Activated CD4-positive, alpha-beta T cell treated with anti-CD3 and anti-CD28 coated beads, Interleukin-2, amount 50 U/mL, for 1 hour (primary cell): ENCODE measurements at places on chromosomes 3 and 15.

DNA sequence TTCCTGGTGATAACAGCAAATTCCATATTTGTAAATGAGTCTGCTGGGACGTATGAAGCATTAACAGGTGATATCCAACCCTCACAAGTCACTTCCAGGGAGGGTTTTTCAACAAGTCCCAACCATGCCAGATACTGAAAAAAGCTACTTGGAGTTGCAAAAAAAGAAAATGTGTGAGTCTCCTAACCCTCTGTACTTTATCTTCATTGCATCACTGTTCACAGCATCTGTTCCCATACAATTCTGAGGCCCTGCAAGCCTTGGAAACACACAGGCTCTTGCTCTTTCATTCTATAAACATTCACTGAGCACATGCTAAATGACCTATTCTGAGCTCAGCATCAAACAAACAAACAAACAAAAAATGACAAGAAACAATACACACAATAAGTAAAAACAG is 120.8 kb downstream of the RFTN1 start:
- DNase-seq = no peak

- no peak for DNase-seq
Measured at GRCh38 chr3:140216249-140216648, 281.3 kb downstream of the CLSTN2 start.

DNA sequence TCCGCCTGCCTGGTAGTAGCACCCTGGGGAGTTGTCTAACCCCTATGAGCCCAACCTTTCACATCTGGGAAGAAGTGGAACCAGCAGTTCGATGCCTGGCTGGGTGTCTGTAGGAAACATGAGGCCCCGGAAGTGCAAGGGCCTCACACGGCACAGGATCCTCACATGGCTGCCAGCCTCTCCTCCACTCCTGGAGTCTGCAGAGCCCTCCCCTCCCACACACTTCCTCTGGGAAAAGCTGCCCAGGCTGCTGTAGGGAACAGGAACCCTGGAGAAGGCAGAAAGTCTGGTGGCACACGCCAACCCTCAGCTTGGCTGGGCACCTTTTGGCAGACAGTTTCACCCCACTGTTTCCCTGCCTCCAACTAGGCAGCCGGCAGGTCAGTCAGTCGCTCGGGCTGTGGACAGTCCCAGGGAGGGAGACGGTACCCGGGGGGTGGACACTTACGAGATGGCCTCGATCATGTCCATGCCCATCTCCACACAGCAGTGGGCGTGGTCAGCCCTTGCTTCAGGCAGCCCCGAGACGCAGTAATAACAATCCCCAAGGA is 118.4 kb downstream of the ADCY5 start:
- no peak for DNase-seq

DNA sequence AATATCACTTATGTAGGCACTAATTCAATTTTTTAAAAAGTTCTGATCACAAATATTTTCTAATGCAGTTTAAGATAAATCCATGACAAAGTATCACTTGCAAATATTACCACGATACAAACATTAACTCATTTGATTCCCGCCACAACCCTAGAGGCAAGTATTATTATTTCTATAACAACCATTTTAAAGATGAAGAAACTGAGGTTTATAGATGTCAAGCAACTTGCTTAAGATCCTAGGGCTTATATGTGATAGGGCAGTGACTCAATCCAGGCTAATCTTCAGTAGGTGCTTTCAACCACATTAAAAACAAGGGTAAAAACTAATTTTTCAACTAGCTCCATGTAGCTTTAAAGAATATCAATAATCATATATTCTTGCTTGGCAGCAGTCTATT is 1.7 kb downstream of the DYNC1LI1 start:
- DNase-seq = no peak

DNA sequence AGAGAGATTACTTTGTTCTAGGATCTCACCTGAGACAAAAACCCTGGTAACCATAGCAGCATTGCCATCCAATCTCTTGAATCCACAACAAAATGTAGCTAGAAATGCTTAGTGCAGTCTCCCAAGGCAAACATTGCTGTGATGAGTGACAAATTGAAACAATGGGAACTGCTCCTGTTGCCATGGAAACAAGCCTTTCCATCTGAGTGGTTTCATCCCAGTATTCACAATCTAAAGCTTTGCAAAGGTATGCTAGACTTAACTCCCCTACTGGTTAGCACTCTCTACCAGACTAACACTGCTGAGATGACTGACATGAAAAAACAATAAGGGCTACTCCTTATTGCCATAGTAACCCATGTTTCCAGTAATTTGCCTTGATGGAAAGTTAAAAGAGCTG is 172.6 kb upstream of the CNTN3 start:
- no peak for DNase-seq
